ENCODE measurements at places on chromosomes 7 and 10.

GRCh38 chr7:107244613-107245012 lies 75.8 kb downstream of the HBP1 start:
- DNase-seq, result no peak

DNA sequence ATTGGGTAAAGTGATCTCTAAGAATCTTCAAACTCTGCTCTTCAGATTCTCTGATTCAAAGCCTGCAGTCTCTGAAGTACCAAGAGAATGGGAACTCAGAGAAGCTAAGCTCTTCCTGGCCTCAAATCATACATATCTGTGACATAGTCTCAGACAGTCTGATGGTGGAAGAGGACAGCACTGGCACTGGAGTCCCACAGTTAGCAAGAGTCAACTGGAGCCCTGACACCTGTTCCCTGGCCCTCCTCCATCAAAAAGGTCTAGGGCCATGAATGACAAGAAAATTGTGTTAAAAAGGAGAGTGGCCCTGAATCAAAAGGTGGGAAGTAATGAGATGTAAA lies 37.7 kb downstream of the PRSS2 start:
- no peak for DNase-seq

- no peak for DNase-seq
These were observed 5.2 kb downstream of the IFIT5 start for GRCh38 chr10:89419548-89419947.

- no peak for DNase-seq
These were observed 235.5 kb downstream of the GLRX3 start for GRCh38 chr10:130371666-130372065.

GRCh38 chr10:100672199-100672598 lies 73.2 kb upstream of the PAX2 start:
- DNase-seq, result no peak

DNA sequence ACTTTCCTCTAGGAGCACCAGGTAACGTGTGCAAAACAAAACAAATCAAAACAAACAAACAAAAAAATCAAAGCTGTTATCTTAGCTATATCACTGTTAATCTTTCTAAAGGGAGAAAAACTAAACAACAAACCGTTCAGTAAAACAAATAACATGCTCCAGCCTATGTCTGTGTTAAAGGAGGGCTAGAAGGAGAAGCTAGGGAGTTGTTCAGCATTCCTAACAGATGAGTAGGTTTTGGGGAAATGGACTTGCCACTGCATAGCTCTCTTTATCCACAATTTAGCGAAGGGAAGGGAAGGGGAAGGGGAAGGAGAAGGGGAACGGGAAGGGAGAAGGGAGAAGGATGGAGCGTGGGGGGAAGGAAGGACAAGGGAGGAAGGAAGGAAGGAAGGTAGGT lies 134.2 kb upstream of the AKR1E2 start:
- DNase-seq, result no peak

GRCh38 chr10:121069061-121069850 lies 218.1 kb downstream of the WDR11 start:
- DNase-seq, result no peak

DNA sequence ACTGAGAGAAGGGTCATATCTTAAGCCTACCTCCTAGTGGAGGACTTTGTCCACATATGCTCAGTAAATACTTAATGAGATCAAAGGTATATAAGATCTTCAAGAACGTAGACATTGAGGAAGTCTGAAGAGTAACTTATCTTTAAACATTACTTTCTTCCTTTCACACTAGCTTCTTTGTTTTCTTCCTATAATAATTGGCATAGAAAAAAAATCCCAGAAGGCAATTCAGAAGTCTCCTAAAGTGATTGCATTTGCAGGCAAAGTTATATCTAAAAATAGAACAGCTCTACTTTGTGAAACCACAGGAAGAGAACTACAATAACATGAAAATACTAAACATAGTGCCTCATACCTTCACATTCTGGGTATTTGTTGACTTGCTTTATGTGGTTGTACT lies 150.4 kb downstream of the PPP1R3A start:
- no peak for DNase-seq

GRCh38 chr10:32954545-32955298 lies 3.3 kb downstream of the ITGB1 start:
- no peak for DNase-seq
